ENCODE measurements at places on chromosomes 3 and 15.

GRCh38 chr3:171110715-171111114, 84.2 kb upstream of the SLC2A2 start:
- no peak for DNase-seq

DNA sequence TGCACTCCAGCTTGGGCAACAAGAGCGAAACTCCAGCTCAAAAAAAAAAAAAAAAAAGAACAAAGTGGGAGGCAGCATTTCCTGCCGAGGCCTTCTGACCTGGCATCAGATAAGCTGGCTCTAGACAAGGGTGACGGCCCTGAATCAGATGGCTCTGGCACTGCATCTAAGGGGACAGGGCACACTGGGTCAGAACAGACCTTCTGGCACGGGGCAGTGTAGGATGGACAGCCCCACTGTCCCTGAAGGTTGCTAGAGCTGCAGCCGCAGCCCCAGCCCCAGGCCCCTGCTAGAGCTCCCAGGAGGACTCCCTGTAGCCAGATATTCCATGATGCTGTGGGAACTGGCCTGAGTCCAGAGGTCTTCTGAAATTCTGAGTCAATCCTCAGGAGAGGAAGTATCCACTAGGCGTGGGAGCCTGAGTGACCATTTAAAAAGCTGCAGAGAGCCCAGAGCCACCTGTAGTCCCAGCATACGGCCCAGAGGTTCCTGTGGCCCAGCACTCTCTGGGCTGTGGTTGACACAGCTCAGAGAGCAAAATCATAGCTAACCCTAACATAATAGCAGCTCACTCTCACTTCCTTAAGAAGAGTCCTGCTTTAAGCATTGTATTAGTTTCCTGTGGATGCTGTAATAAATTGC, 69.2 kb upstream of the MFGE8 start:
- no peak for DNase-seq

GRCh38 chr3:143977341-143978262, 6.0 kb downstream of the DIPK2A start:
- DNase-seq = no peak

DNA sequence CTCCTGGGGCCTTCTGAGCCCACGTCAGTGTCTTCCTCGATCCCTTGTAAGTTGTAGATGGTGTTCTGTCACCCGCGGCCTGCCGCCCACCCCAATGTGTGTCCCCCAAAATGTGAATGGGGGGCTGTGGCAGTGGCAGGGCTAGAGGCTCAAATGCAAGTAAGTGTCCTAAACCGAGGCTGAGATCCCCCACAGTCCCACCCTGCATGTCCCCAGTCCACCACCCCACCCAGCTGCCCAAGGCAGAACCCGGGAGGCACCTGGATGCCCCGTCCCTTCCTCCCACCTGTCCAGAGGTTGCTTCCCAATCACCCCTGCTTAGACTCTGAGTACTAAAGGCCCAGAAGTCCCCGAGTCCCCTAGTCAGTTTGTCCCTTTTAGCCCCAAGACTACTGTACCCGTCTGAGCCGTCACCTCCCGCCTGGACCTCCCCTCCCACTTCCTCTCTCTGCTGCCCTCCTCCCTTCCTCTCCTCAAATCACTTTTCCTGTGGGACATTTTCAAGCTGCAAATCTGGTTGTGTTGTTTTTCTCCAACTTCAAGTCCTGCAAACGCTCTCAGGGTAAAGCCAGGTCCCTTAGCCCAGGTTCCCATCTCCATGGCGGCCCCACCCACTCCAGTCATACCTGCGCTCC, 11.8 kb upstream of the PLXND1 start:
- DNase-seq = no peak

DNA sequence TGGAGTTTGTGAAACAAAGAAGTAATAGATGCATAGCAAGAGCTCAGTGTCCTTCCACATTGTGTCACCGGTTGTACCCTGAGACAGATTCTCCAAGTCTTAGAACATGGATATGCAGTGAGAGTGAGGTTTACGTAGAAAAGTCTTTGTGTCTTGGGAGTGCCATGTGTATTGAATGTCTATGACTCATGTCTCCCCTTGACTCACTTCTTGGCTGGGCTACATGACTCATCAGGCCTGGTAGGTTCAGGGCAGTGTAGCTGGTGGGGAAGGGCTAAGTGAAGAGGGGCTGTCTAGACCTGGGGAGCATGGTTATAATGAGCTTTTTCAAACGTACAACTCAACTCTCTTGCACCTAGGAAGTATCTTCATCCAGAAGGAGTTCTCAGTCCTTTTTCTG, 167.4 kb downstream of the GAP43 start:
- no peak for DNase-seq

DNA sequence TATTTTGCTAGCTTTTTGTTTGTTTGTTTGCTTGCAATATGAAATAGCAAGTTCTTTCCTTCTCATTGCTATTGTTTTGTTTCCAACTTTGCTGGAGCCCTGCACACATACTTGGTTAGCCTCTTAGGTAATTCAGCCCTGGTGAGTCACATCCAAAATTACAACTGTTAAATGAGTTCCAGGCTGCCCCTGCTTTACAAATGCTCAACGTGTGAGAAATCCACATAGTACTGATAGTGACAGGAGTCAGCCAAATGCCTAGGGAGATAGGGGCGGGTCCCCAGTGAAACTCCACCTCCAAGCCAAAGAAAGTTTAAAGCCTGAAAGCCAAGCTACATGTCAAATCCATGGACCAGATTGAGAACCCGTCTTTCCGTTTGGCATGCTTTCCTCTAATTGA, 81.3 kb upstream of the RNF7 start:
- DNase-seq = no peak

GRCh38 chr15:32956006-32956405, 238.2 kb downstream of the GREM1 start:
- DNase-seq = no peak

- no peak for DNase-seq
These were observed 77.1 kb downstream of the CORO2B start for GRCh38 chr15:68655686-68656437.

- DNase-seq = no peak
These were observed 37.9 kb downstream of the CMTM8 start for GRCh38 chr3:32276279-32276841.

DNA sequence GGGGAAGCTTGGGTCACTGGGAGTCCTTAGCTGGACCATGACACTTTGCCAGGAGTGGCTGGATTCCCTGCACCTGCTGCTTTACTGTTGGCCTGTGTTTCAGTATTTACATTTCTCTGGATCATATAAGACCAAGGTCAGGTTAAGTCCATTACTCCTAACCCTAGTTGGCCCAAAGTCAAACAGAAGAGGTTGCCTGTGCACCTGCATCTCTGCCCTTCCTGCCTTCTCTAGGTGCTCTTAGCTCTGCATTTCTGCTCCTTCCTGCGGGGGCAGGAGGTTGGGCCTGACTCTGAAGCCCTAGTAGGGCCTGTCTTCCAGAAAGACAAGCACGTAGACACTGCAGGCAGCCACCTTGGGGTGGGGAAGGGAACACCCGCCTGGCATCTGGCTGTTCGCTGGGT, 124.3 kb downstream of the RPLP1 start:
- DNase-seq = no peak

DNA sequence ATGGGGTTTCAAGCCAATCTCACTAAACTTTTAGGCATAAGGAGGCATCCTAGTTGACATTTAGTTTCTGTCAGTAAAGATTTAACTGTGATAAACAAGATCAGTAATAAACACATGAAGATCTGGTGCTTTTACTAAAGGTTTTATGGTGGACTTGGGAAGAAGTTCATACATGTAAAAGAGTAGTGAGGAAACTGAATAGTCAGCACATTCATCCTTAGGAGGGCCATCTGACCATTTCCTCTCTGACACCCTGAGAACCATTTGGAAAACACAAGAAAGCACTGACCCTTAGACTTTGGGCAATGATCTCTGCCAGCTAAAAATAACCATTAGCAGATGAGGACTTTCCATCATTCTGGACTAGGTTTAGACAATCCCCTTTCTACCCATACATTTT, 1040.9 kb downstream of the AGBL1 start:
- no peak for DNase-seq

GRCh38 chr15:38746211-38746610, 181.6 kb upstream of the RASGRP1 start:
- no peak for DNase-seq

DNA sequence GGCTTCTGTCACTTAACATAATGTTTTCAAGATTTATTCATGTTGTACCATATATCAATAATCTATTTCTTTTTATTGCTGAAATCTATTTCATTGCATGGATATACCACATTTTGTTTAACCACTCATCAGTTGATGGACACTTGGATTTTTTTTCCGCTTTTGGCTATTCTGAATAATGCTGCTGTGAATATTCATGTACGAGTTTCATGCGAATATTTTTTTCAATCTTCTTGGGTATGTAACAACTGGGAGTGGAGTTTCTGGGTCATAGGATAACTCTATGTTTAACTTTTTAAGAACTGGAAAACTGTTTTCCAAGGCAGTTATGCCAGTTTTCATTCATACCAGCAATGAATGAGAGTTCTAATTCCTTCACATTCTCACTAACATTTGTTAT, 21.7 kb upstream of the GPR160 start:
- DNase-seq = no peak

DNA sequence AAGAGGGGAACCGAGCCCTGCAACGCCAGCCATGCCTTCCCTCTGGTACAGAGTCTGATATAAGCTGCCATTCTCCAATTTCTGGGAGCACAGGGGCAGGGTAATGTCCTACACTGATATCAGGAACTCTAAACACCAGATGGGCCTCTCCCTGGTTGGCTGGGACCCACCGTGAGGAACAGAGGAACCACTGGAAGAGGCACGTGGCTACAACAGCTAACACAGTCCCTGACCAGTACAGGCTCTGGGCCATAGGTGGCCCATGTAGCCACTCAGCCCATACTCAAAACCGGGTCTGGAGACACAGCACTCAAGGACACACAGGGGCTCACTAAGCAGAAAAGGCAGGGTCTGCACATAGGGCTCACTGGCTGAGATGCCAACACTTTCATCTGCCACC, 13.9 kb downstream of the NUP210 start:
- no peak for DNase-seq

- DNase-seq = no peak
These were observed 165.0 kb downstream of the STXBP5L start for GRCh38 chr3:121073011-121073410.

DNA sequence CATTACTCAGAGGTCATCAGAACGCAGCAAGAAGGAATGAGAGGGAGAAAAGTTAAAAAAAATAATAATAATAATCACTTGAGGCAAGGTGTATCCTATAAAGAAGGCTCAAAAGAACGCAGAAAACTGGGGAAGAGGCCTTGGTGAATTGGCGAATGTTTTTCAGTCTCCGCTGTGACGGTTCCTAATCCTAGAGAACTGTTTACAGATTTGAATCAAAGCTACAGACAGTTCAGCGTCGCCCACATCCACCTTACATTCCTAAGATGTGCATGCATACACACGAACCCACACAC, 634 bp downstream of the ZMAT3 start:
- DNase-seq = no peak

- no peak for DNase-seq
These were observed 89.4 kb downstream of the LSM3 start for GRCh38 chr3:14267976-14268375.

- no peak for DNase-seq
These were observed 118.7 kb upstream of the UMPS start for GRCh38 chr3:124611520-124611919.

- no peak for DNase-seq
These were observed 41.7 kb upstream of the SEC22A start for GRCh38 chr3:123159926-123160635.

- DNase-seq = no peak
These were observed 416 bp upstream of the CORO2B start for GRCh38 chr15:68578175-68578979.

- DNase-seq = no peak
These were observed 12.8 kb downstream of the SH3BP5 start for GRCh38 chr3:15319575-15319974.

DNA sequence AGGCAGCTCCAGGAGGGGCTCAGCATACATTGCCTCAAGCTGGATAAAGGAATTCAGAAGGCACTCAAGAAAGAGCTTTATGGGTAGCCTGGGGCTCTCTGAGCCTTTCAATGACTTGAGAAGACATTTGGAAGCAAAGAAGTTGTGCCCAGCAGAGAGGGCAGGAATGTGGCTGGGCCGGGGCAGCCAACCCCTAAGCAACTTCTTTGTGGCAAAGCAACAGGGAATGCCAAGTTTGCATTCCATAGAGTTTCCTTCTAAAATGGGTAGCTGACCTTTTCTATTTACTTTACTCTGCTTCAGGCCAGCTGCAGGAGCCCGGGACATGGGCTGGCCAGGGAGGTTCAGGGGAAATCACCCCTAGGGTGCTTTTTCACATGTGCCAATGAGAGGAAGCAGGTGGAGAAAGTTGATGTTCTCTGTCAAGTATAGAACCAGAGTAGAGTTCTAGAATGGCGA, 45.6 kb downstream of the CCDC12 start:
- no peak for DNase-seq

GRCh38 chr3:46662771-46663551, 30.5 kb downstream of the ALS2CL start:
- DNase-seq = no peak

DNA sequence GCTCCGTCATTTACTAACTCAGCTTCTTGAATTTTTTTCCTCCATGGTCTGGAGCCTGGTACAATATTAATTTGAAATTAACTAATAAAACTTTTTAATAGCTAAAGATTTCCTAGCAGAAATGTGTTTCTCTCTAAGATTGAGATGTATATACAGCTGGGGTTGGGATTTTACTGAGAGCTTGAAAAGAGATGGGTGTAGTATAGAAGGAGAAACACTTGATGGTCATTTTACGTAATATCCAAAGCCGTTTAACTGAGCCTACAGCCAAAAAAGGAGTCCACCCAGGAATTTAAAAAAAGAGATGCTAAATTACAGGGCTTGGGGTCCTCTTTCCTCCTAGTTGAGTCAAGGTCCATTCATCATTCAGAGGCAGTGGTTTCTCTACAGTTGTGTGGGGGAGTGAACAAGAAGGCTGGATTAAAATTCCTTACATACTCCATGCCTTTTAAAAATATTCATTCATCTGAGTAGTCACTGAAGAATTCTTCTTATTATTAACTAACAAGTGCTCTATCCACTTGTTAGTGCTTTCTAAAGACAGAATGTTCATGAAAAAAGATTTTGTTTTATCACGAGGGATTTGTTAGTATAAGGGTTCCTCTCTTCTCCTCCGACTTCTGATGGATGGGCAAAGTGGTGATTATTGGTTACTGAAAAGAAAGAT, 255.3 kb upstream of the IL12A start:
- DNase-seq = no peak

GRCh38 chr15:26314577-26314976, 451.4 kb upstream of the ATP10A start:
- DNase-seq = no peak

DNA sequence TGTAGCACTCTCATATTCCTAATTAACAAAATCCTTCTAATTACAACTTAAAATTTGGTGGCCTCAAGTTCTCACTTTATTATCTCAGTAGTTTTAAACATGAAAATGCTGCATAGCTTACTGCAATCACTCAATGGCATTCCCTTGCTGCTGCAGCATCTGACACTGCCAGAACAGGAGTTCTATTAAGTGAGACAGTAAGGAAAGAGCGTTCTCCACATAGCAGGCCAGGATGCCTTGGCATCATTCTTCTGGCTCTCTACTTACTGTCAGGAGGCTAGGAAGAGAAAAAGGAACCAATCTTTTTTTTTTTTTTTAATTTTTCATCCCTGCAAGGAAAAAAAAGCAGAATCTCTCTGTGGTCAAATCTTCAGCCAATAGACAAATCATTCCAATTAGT, 3.2 kb downstream of the CNBP start:
- DNase-seq = no peak

- no peak for DNase-seq
These were observed 93.2 kb downstream of the CACNA2D3 start for GRCh38 chr3:54215521-54215920.
